Tracheal epithelial cell (primary cell): ENCODE measurements at places on chromosomes 13 and 19. TPM values are rescaled to one million over a fixed set of nuclear protein-coding genes. Genes with fewer than 3 reads are reported as not detected.

The LSR gene
- 45.0 and 50.6 TPM in 2 replicates for total RNA-seq

The LGALS14 gene
- not detected in 2 replicates for total RNA-seq

The DCT gene
- total RNA-seq, result under 0.01 TPM in 1 of 2 replicates, not detected in the other

The ZNF420 gene
- 4.3 and 7.5 TPM in 2 replicates for total RNA-seq

The SIAH3 gene
- total RNA-seq, result under 0.01 TPM in 1 of 2 replicates, not detected in the other

The FUT2 gene
- 6.0 and 7.7 TPM in 2 replicates for total RNA-seq

The BRSK1 gene
- total RNA-seq, result 0.21 and 0.48 TPM in 2 replicates

The TEX29 gene
- not detected in 2 replicates for total RNA-seq
